ENCODE measurements at places on chromosomes 7 and 10.

- peak; percentile 37 for DNase-seq
Observed at GRCh38 chr10:73493781-73494180, 2.0 kb downstream of the PPP3CB start.

- no peak for DNase-seq
Observed at GRCh38 chr7:108102671-108103312, 27.4 kb downstream of the LAMB4 start.

- peak; percentile 71 for DNase-seq
Observed at GRCh38 chr10:110420401-110421193, 77.1 kb upstream of the DUSP5 start.

DNA sequence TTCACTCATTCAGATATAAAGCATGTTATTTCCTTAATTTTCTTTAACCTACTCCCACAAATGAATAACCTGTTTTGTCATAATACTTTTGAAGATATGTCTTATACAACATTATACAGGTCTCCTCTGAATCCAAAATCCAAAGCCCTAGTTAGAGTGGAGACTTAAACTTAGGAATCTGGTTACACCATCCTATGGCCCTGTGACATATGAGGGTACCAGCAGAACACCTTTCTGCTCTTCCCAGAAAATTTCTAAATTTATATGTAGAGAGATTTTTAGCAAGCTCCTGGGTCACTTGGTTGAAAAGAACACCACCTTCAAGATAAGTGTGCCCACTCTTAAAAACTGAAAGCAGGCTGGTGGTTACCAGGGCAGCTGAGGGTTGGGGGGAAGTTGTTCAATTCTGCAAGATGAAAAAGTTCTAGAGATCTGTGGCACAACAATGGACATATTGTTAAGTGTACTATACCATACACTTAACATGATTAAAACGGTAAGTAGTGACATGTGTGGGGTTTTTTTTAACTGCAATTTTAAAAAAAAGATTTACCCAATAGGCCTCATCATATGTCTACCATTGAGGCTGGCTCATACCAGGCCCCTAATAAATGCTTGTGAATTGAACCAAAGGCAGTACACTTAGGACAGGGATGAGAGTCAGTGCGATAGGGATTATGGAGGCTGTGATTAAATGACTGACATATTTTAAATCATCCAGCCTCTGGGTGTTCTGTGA, 37.6 kb upstream of the KCNIP2 start:
- DNase-seq = no peak

- DNase-seq = no peak
Observed at GRCh38 chr7:142554560-142555532, 194.4 kb upstream of the PRSS1 start.

DNA sequence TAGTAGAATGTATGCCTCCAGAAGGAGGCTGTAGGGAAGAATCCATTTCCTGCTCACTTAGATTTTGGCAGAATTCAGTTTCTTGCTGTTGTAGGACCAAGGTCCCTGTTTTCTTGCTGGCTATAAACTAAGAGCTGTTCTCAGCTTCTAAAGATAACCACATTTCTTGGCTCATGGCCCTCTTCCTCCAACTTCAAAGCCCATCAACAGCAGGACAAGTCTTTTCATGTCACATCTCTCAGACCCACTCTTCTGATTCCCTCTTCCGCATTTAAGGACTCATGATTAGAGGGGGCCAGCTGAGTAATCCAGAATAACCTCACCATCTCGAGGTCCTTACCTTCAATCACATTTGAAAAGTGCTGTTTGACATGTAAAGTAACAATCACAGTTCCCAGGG, 8.2 kb upstream of the LSM8 start:
- DNase-seq = no peak

DNA sequence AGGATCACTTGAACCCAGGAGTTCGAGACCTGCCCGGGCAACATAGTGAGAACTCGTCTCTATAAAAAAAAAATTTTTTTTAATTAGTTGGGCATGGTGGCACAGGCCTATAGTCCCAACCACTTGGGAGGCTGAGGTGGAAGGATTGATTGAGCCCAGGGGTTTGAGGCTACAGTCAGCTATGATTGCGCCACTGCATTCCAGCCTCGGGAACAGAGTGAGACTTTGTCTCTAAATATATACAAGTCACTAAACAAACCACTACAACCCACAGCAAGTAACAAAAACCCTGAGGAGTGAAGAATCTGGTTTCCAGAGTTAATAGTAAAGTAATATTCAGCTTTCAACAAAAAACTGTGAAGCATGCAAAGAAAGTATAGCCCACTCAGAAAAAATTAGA, 32.7 kb upstream of the HHEX start:
- no peak for DNase-seq

DNA sequence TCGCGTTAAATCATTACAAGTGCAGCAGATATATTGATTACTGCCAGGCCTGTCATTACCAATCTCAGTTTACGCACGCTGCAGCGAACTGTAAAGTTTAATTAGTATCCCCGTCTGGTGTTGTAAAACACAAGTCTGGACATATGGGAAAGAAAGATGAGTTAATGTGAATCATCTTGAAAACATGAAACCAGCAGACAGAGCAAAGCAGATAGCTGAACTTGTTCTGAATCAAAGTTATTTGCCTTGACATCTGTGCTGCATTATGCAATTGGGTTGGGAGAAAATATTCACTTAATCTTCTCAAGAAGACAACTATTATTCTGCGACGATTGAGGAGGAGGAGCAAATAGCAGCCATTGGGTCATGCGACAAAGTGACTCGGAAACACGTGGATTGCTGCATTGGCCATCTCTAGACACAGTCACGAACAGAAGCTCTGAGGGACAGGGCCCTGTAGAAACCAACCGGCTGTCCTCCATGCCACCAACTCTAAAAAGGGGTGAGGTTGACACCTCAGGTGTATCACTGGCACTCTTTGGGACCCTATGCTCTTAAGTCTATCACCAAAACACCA, 156.3 kb upstream of the C7orf33 start:
- peak; percentile 52 for DNase-seq

- peak; percentile 17 for DNase-seq
Observed at GRCh38 chr7:33821970-33822369, 83.4 kb upstream of the BMPER start.

- peak; percentile 45 for DNase-seq
Observed at GRCh38 chr7:12422554-12423320, 19.1 kb upstream of the VWDE start.

GRCh38 chr7:85602196-85602595, 415.3 kb upstream of the SEMA3D start:
- peak; percentile 23 for DNase-seq

DNA sequence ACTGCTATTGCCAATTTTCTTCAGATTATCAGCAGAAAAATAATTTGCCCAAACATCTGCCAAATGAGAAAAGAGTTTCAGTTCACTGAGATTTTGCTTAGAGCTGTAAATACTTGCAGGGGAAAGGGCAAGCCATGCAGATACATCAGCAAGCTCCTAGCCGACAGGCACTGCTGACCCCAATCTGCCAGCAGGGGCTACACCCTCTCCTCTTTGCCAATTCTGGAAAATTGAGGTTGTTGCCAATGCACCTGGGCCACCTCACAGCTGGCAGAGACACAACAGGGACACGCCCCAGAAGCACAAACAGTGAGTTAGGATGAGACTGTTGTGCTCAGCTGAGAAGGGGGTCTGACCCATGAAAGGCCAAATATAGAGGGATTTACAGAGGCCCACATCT, 129.5 kb upstream of the MYO3A start:
- DNase-seq = no peak

- no peak for DNase-seq
Observed at GRCh38 chr7:45658716-45659495, 84.7 kb downstream of the ADCY1 start.

DNA sequence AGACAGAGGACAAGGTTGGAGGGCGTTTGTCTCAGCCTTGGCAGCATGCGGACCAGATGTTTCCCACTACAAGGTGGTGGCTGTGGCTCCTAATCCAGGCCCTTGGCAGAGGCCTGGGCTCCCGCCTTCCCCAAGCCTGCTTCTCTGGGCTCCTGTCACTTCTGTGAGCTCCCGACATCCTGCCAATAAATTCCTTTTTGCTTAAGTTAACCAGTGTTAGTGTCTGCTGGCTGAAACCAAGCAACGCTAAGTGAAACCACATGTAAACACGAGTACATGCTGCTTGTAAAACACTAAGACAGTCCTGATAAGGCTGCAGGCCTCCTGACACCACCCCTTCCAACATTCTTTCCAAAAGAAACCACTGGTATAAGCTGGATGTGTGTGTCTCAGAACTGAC, 263.6 kb upstream of the ZMIZ1 start:
- peak; percentile 65 for DNase-seq

GRCh38 chr7:157401567-157402387, 65.0 kb downstream of the DNAJB6 start:
- no peak for DNase-seq

- no peak for DNase-seq
Observed at GRCh38 chr10:107092321-107092720, 72.2 kb downstream of the SORCS1 start.

GRCh38 chr7:24980534-24981170, 674 bp upstream of the OSBPL3 start:
- DNase-seq = peak; percentile 57

DNA sequence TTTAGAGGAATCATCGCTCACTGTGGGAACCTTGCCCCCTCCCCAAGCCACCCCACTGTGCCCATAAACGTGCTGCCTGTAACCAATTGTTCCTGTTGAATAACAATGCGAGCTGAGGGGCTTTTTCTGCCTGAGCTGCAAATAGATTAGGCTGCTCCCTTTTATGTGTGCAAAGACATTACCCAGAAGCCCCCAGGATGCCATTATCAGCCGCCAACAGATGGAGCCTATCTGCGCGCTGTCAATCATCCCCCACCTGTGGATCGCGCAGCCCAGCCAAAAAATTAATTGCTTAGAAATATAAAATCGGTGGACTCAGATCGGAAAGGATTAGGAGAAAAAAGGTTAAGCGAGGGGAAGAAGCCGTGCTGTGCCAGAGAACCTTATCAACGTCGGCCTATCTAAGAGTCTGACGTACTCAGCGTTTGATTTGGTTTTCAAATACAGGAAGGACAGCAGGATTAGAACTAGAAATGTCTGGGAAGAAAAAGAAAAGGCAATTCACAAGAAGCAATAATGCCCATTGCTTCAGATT, 167.3 kb upstream of the MYO3A start:
- DNase-seq = no peak

DNA sequence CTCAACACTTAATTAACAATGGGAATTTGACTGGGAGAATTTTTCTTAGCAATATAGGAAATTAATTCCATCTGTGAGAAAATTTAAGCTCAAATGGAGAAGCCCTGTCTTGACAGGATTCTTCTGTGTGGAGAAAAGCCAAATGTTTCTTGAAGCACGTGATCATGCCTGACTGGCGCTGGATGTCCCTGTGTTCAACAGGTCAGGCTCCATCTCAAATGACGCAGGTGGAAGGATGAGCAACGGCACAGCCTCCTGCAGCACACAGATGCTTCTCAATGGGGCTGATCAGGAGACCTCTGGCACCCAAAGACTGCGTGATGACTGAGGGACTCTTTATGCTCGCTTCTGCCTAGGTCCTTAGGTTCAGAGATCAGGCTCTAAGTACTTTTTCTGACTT, 143.8 kb downstream of the RSU1 start:
- no peak for DNase-seq

GRCh38 chr7:107874605-107875446, 16.2 kb upstream of the DLD start:
- DNase-seq = peak; percentile 36

DNA sequence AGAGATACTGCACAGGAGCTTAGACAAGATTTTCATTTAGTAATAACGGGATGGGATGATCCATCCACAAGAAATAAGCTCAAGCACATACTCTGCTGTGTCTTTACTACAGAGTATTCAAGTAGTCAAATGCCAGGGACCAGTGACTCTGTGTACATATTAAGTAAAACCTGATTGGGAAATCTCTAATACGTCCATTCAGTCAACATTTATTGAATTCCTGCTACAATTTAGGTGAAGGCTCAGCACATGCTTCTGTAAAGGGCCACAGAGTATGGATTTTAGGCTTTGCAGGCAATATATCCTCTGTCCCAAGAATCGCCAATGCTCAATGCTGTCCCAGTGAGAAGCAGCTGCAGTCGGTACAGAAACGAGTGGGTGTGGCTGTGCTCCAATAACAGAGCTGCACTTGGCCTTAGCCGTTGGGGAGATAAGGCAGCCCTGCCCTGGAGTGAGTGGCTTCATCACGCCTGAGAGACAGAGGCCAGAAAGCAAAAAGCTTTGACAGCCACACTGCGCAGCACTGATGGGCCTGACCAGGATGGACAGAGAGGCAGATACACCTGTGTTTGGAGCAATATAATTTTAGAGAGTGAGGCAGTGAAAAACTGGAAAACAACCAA, 186.8 kb downstream of the PARD3 start:
- DNase-seq = no peak

GRCh38 chr10:124703372-124703771, 40.8 kb downstream of the FAM53B start:
- DNase-seq = no peak

GRCh38 chr7:77386165-77386822, 29.9 kb downstream of the GSAP start:
- DNase-seq = no peak

GRCh38 chr10:117324367-117324766, 50.9 kb downstream of the PDZD8 start:
- DNase-seq = no peak

DNA sequence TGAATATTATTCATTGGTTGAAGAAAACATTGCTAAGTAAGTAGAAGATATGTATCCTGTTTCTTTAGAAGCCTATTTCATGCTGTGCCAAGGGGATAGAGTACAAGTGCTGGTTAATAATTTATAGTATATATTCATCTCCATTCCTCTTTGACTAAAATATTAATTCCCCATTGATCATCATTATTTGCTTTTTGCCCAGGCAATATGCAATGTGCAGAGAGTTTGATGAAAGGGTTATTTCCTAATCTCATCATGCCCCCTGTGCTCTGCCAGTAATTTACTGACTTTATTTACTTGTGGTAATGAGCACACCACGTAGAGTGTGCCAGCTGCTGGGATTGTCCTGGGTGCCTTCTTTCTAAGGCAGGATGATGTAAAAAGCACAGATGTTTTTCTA, 180.9 kb downstream of the REEP3 start:
- no peak for DNase-seq

- DNase-seq = no peak
Observed at GRCh38 chr7:46954181-46954580, 627.7 kb downstream of the TNS3 start.

All from mammary epithelial cell (primary cell).